ENCODE measurements at places on chromosomes 11 and 22.

- no peak for DNase-seq
Measured at GRCh38 chr11:130999992-131000770, 83.9 kb upstream of the SNX19 start.

DNA sequence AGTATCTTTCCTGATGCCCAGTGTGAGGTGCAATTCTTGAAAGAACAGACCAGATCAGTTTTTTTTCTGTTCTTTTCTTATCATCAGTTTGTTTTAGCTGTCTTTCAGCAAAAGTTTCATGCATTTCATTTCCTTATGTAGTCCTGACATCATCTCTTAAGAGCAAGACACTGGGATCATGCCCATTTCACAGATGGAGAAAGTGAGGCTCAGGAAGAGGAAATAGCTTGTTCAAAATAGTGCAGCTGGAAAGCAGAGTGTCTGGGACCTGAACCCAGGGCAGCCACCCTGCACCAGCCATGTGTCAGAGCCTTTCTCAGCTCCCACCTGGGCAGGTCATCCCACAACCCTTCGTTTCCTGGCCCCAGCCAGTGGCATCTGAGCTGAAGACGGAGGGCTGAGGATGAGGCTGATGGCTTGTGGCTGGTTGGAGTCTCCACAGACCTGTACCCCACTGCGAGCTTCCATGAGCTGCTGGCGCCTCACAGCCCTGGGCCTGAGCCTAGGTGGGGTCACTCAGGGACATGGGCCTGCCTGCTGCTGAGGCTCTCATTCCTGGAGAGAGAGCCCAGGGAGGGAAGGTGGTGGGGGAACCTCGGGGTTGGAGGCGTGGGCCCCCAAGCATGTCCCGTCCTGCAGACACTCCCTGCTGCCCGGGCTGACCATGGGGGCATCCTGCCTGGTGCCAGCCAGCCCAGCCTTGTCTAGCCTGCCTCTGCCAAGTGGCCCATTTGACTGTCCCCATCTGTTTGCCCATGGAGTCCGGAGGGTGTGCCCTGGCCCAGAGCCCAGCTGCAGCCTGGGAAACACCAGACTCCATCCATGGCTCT, 61.8 kb downstream of the SMIM38 start:
- no peak for DNase-seq

GRCh38 chr22:19520566-19521305, 3.5 kb downstream of the CLDN5 start:
- no peak for DNase-seq

GRCh38 chr11:131533998-131534397, 163.6 kb downstream of the NTM start:
- DNase-seq: no peak

DNA sequence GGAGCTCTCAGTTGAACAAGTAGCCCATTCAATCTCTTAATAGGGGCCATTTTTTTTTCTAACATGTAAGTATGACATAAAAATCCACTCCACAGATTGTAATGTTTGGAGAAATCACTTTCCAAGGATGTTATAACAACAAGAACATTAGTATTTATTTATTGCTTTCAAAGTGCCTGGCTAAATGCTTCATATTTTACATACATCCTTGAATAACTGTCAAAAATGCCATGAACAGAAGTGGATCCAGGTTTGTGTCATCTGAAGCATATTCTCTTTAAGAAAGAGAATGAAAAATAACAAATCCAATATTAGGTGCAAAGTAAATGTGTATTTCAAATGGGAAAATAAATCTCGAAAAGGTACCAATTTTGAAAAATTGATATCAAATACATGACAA, 344.0 kb upstream of the FAT3 start:
- DNase-seq: no peak

DNA sequence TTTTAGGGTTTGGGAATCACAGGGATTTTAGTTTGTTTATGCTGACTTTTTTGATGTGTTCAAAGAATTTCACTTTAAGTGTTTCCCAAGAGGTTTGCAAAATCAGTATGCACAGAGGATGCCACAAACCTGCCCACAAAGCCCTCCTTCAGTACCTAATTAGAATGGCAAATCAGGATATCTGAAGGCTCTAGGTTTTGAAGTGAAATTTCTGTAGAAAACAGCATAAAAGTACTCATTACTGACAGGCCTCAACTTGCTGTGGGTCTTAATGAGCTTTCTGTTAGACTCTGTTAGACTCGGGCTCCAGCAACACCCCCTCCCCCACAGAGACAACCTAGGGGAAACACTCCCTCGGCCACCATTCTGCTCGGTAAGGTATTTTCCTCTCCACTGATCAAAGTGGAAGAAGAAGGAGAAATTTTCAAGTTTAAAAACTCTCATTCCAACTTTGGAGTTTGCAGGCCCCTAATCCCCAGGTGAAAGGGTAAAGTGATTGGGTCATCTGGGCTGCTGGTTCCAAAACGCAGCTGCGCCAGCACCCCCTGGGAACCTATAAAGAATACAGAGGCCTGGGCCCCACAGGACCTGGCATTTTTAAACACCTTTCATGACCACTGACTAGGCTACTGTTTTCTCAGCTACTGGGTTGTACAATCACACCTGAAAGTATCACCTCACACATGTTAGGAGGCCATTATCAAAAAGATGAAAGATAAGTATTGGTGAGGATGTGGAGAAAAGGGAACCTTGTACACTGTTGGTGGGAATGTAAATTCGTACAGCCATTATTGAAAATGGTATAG, 67.5 kb downstream of the PLEKHA7 start:
- DNase-seq: no peak

DNA sequence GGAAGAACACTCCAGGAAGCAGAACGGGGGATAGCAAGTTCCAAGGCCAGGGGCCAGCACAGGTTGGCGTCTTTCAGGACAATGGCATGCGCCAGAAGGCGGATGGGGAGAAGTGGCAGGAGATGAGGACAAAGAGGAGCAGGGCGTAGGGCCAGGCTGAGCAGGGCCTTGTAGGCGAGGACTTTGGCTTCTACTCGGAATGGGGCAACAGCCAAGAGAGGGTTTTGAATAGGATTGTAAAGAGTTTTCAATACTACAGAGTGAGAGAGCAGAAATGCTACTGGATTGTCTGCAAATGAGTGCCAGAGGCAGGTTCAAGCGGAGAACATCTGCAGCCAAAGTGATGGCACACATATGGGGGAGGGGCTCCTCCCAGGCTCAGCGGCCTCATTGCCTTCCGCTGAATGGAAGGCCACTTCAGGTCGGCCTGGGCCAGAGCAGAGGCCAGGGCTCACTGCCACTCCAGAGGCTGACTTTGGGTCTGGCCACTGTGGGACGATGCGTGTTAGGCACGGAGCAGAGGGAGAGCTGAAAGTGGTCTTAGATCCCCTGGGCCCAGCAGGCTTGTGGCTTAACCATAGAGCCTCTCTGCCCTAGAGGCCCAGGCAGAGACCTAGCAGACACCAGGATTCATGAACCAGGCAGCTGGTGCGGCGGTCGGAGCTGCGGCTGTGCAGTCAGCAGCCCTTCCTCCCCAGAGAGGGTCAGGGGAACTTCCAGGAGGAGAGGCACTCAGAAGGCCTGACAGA, 118.2 kb downstream of the DSCAML1 start:
- DNase-seq: no peak

GRCh38 chr22:31141551-31141950, 1.2 kb upstream of the PLA2G3 start:
- DNase-seq: no peak

GRCh38 chr22:36347094-36347493, 40.7 kb downstream of the MYH9 start:
- no peak for DNase-seq

GRCh38 chr11:111183706-111184105, 61.8 kb upstream of the POU2AF2 start:
- DNase-seq: no peak

- no peak for DNase-seq
Measured at GRCh38 chr11:45921561-45922424, 663 bp upstream of the LARGE2 start.

DNA sequence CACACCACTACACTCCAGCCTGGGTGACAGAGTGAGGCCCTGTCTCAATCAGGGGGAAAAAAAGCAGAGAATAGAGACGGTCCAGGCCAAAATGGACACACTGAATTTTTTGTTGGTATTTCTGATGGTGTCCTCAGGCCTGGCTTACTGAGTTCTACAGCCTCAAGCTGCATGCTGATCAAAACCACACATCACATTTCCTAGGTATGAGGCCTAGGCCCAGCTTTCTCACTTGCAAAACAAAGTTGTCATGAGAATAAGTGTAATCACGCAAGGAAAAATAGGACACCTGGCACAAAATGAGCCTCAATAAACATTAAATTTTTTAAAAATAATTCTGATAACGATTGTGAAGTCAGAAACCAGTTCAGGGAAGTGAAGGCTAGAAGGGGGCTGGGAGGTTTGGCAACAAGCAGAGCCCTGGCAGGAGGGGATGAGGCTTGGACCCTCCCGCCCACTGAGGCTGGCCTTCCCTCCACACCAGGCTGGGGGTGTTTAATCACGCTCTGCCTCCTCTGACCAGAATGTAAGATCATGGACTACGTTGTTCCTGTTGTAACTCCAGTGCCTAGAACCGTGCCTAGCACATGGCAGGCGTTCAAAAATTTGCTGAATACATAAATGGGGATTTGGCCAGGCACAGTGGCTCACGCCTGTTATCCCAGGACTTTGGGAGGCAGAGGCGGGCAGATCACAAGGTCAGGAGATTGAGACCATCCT, 18.1 kb downstream of the PACSIN2 start:
- no peak for DNase-seq

GRCh38 chr11:43542750-43543712, 137.5 kb upstream of the HSD17B12 start:
- DNase-seq: no peak

- DNase-seq: no peak
Measured at GRCh38 chr11:68402355-68403031, 58.1 kb upstream of the PPP6R3 start.

DNA sequence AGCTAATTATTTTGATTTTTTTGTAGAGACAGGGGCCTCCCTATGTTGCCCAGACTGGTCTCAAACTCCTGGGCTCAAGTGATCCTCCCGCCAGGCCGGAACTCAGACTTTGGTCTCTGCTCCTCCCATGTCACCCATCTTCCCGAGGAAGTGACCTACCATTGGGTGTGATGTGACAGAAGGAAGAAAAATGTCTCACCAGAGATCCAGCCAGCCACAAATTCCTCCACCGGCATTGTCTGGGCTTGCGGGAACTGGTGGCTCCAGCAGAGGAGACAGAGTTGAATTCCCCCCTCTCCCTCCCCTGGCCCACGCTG, 772 bp downstream of the SLC25A45 start:
- no peak for DNase-seq

DNA sequence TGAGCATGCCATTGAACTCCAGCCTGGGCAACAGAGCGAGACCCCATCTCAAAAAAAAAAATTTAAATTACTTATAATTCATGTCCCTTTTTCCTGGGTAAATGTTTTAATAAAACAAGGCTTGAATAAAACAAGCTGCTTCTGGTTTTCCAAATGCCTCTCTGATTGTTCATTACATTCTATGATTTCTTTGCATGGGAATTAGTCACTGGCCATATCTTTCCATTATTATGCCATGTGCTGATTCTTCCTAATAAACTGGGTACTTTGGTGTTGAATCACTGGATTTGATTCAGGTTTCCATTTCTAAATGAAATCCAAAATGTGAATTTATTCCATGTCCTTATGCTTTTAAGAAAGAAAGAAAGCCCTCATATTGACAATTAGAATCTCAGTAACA, 42.6 kb downstream of the ZNF215 start:
- DNase-seq: no peak

DNA sequence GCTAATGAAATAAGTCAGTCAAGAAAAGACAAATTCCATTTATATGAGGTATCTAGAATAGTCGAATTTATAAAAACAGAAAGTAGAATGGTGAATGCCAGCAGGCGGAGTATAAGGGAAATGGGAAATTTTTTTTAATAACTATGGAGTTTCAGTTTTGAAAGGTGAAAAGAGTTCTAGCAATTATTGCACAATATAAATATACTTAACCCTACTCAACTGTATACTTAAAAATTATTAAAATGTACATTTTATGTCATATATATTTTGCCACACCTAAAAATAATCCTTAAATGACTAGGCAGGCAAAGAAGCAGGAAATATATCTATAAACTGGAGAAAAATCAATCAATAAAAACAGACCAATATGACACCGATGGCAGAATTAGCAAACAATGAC, 196.5 kb upstream of the UBASH3B start:
- no peak for DNase-seq

DNA sequence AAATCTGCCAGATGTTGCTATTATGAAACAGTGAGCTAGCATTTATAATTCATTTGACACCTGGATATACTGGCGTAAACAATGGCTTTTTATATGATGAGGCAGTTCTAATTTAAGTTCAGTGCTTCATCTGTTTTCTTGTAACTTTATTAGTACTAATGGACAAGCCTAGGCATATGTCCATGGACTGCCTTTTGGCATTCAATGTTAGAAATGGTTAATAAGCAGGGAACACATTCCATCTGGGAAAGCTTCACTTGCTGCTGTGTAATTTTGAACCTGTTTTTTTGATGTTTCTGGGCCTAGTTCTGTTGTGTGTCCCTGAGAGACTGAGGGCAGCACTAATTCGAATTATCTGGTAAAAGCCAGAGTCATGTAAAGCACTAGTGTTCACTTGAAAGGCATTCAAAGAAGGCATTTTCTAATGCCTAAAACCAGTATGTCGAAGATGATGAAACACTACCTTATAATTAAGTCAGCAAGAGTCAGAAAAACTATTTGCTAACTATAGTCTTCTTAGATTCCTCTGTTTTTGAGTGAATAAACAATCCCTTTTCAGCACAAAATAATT, 138.5 kb downstream of the SWAP70 start:
- DNase-seq: no peak

- DNase-seq: no peak
Measured at GRCh38 chr11:104205838-104206237, 41.9 kb upstream of the PDGFD start.

GRCh38 chr11:17077240-17077519, 287 bp downstream of the RPS13 start:
- no peak for DNase-seq

- DNase-seq: no peak
Measured at GRCh38 chr11:73387594-73388264, 11.5 kb downstream of the RELT start.

- DNase-seq: no peak
Measured at GRCh38 chr22:19981171-19981960, 35.3 kb downstream of the ARVCF start.

GRCh38 chr11:120657306-120658070, 145.9 kb downstream of the GRIK4 start:
- DNase-seq: no peak

GRCh38 chr11:128361451-128362020, 225.8 kb downstream of the ETS1 start:
- no peak for DNase-seq

GRCh38 chr11:18229501-18229900, 7.1 kb downstream of the SAA4 start:
- DNase-seq: no peak

All from stimulated activated CD4-positive, alpha-beta T cell treated with anti-CD3 and anti-CD28 coated beads, Interleukin-12 subunit alpha, Interleukin-12 subunit beta, amount 100 ng/mL, for 24 hours (primary cell).